NCI-H510A treated with DMSO at 0.1 percent for 48 hours (cell line): ENCODE measurements at places on chromosomes 12 and 14.

- no peak for DNase-seq
Measured at GRCh38 chr12:34347367-34347766, 325.1 kb downstream of the ALG10 start.

GRCh38 chr12:88092771-88093170, 49.1 kb downstream of the CEP290 start:
- DNase-seq, result no peak

DNA sequence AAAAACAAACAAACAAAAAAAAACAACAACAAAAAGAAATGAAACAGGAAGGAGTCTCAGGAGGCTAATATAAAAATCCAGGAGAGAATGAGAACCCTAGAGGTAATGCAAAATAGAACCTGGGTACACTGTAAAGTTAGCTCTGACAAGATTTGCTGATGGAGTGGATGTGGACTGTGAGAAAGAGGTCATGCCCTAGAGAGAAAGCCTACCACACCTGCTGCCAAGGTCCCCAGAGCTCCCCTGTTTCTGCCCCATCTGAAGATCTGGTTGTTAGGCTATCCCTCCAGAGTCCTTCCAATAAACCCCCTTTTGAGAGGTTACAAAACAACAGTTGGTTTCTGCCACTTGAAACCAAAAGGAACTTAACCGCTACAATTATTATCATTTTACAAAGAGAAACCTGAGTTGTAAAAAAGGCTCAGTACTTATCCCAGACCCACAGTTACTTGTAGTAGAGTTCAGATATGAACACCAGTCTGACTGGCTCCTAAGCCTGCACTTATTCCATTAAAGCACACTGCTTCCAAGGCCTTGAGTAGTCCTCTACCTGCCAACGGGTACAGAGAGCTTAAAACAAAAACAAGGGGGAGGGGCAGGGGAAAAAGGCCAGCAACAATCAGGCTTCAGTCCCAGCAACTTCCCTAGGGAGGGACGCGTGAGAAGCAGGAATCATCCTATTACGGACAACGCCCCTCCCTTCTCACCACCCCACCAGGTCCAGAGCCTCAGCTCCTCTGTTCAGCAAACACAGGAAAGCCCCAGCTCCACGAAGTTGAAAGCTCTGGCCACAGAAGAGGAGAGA, 27.7 kb downstream of the PPP1R13B start:
- DNase-seq, result peak; percentile 40

- no peak for DNase-seq
Measured at GRCh38 chr12:55760663-55761062, 17.7 kb downstream of the GDF11 start.

DNA sequence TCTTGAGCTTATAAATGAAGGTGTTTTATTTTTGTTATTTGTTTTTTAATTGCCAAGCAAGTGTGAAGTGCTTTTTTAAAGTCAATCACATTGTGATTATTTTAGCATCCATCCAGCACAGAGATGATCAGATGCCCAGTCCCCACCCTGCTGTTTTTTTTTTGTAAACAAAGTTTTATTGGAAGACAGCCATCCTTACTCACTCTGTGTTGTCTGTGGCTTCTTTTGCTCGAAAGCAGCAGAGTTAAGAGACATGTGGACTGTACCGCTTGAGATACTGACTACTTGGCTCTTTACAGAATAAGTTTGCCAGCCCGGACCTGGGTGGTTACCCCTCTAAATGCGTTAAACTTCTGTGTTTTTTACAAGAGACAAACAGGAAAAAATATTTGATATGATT, 30.9 kb upstream of the AMN start:
- no peak for DNase-seq

GRCh38 chr14:68679746-68680467, 113.0 kb downstream of the ZFP36L1 start:
- DNase-seq, result no peak

GRCh38 chr14:95038521-95039250, 118.6 kb downstream of the DICER1 start:
- no peak for DNase-seq

GRCh38 chr14:68759017-68759560, 33.8 kb downstream of the ZFP36L1 start:
- no peak for DNase-seq

- no peak for DNase-seq
Measured at GRCh38 chr12:51753980-51754675, 94.4 kb downstream of the FIGNL2 start.

DNA sequence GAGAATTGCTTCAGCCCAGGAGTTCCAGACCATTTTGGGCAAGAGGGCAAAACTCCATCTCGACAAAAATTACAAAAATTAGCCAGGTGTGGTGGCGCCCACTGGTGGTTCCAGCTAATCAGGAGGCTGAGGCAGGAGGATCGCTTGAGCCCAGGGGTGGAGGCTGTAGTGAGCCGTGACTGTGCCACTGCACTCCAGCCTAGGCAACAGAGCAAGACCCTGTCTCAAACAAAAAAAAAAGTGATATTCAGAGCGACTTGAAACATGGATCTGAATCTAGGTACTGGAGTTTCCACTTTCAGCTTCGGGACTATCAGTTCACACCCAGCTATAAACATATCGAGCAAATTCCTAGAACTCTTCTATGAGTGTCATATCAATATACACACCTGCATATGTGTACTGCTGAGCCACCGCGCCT, 16.3 kb upstream of the RNF34 start:
- no peak for DNase-seq

DNA sequence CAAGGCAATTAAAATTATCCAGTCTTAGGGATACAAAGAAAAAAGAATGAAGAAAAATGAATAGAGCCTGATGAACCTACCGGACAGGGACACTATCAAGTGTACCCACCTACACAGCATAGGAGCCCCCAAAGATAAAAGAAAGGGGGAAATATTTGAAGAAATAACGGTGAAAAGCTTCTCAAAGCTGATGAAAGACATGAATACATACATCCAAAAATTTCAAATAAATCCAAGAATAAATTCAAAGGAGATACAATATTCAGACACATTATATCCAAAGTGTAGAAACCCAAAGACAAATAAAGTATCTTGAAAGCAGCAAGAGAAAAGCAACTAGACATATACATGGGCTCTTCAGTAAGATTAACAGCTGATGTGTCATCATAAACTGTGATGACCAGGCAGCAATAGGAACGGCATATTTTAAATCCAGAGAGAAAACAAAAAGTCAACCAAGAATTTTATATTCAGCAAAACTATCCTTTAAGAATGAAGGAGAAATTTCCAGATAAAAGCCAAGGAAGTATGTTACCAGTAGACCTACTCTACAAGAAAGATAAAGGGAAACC, 56.0 kb downstream of the CDK17 start:
- no peak for DNase-seq

- DNase-seq, result no peak
Measured at GRCh38 chr14:57869617-57870016, 3.7 kb upstream of the SLC35F4 start.

DNA sequence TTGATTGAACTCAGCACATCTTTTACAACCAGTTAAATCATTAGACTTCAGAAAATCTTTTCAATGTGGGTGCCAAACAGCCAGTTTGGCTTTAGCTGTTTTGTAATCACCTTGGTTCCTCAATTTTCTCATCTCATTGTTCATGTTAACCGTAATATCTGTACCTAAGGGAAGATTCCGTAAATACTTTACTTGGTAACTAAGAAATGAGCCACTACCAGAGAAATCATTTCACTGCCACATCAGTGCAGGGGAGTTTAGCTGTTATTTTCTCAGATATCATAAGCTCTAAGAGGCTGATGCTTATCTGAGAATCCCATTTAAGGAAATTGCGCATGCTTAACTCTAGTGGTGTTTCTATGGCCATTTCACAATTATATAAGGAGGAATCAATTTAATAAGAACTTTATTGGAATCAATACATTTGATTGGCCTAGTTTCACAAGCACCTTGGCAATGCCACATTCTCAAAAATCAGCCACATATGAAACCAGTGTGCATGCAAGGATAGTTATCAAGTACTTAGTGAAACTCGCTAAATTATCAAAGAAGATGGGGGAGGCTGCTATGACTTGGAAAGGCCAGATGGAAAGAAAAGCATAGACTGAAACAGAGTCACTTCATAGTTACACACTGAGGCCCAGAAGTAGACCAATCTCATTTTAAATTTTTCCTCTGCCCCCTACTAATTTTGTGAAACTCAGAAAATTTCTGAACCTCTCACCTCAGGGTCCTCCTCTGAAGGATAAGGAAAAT, 28.1 kb upstream of the IL22 start:
- DNase-seq, result no peak
